Placental pericyte (primary cell): ENCODE measurements at places on chromosomes 1 and 21. TPM values are rescaled to one million over a fixed set of nuclear protein-coding genes. Genes with fewer than 3 reads are reported as not detected.

The CENPF gene
- total RNA-seq: 1.1 and 71.9 TPM in 2 replicates

The OR2T11 gene
- total RNA-seq: not detected in 2 replicates

The BTBD8 gene
- 2.4 and 2.8 TPM in 2 replicates for total RNA-seq

The FAAP20 gene
- total RNA-seq: 24.9 TPM in 2 replicates

The MAEL gene
- total RNA-seq: 33.9 and 79.9 TPM in 2 replicates

The S100A7 gene
- not detected in 2 replicates for total RNA-seq

The CLEC20A gene
- not detected in 2 replicates for total RNA-seq

The POU3F1 gene
- 0.14 TPM in 1 of 2 replicates, not detected in the other for total RNA-seq

The CD5L gene
- not detected in 2 replicates for total RNA-seq

The KIF21B gene
- total RNA-seq: 0.22 and 0.29 TPM in 2 replicates

The FCRLB gene
- 1.8 and 8.4 TPM in 2 replicates for total RNA-seq

The TMPRSS3 gene
- total RNA-seq: not detected in 2 replicates

The GPR137B gene
- 19.5 and 19.9 TPM in 2 replicates for total RNA-seq

The CCDC17 gene
- 1.1 and 1.4 TPM in 2 replicates for total RNA-seq

The NBPF6 gene
- 1.1 TPM in 1 of 2 replicates, not detected in the other for total RNA-seq

The SEMA4A gene
- 0.43 and 0.44 TPM in 2 replicates for total RNA-seq

The SPATA21 gene
- total RNA-seq: not detected in 2 replicates

The PAX7 gene
- not detected in 2 replicates for total RNA-seq

The FGR gene
- total RNA-seq: not detected in 2 replicates

The C1QTNF12 gene
- total RNA-seq: 0.44 and 1.3 TPM in 2 replicates

The GABPA gene
- 16.9 and 28.2 TPM in 2 replicates for total RNA-seq

The GBP3 gene
- 38.3 and 57.4 TPM in 2 replicates for total RNA-seq

The OR2M3 gene
- total RNA-seq: under 0.01 TPM in 1 of 2 replicates, not detected in the other

The BSDC1 gene
- 75.7 and 110 TPM in 2 replicates for total RNA-seq

The GBP5 gene
- under 0.01 TPM in 1 of 2 replicates, not detected in the other for total RNA-seq

The CTNNBIP1 gene
- 15.3 and 42.4 TPM in 2 replicates for total RNA-seq

The SFPQ gene
- 200 and 275 TPM in 2 replicates for total RNA-seq

The ETV3L gene
- not detected in 2 replicates for total RNA-seq

The LIPI gene
- total RNA-seq: not detected in 2 replicates

The IFFO2 gene
- 21.2 and 48.8 TPM in 2 replicates for total RNA-seq

The URB1 gene
- total RNA-seq: 15.1 and 38.7 TPM in 2 replicates

The BCL2L15 gene
- under 0.01 and 0.14 TPM in 2 replicates for total RNA-seq

The RIPPLY3 gene
- under 0.01 TPM in 1 of 2 replicates, not detected in the other for total RNA-seq

The RNF19B gene
- total RNA-seq: 24.5 and 35.9 TPM in 2 replicates

The CLIC6 gene
- total RNA-seq: under 0.01 TPM in 1 of 2 replicates, not detected in the other
